ENCODE measurements at places on chromosomes 6 and 20. TPM values are rescaled to one million over a fixed set of nuclear protein-coding genes. Genes with fewer than 3 reads are reported as not detected.

The BNIP5 gene
- not detected for total RNA-seq

- DNase-seq, result no peak
Observed at GRCh38 chr20:14801591-14802325, 464.3 kb upstream of the FLRT3 start.

The ADGB gene
- total RNA-seq, result not detected

- no peak for DNase-seq
Observed at GRCh38 chr6:98516866-98517265, 317.5 kb upstream of the POU3F2 start.

- DNase-seq, result no peak
Observed at GRCh38 chr6:157270308-157270707, 53.0 kb downstream of the TMEM242 start.

DNA sequence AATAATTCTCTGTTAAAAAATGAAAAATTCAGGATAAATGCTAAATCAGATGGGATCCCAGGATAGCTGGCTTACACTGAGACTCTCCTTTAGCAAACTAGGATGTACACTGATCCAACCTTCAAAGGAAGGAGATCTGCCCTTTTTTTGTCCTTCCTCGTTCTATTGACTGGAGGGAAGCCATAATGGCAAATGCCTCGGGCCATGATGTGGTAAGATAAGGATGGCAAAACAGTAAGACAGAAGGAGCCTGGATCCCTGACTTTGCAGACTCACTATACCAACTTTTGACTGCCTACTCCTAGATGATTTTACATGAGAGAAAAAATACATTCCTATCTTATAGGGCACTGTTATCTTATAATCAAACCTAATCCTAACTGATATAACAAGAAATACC lies 156.9 kb upstream of the BEND3 start:
- no peak for DNase-seq

GRCh38 chr6:125356884-125357283 lies 55.1 kb upstream of the HDDC2 start:
- DNase-seq, result no peak

The BPIFB2 gene
- total RNA-seq, result not detected

- peak; percentile 61 for DNase-seq
Observed at GRCh38 chr6:48978016-48978415, 485.0 kb downstream of the MMUT start.

The DPPA5 gene
- total RNA-seq, result not detected

- DNase-seq, result no peak
Observed at GRCh38 chr6:106802139-106802538, 172.4 kb downstream of the CD24 start.

DNA sequence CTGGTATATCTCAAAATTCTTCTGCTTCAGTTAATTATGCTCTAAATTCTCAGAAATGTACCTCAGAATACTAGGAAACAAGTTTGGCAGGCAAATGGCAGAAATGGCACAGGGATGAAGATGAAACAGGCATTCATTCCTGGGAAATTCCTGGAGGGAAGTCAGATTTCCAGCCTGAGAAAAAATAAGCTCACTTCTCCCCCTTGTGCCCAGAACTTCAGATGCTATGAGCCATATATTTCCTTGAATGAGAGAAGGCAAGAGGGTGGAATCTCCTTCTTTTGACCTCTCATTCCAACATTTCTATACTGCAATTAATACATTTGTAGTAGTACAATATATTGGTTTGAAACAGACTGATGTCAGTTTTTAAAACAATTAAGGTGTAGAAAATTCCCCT lies 22.8 kb downstream of the RGS17 start:
- no peak for DNase-seq

GRCh38 chr6:11585426-11586016 lies 48.0 kb downstream of the TMEM170B start:
- peak; percentile 64 for DNase-seq

The NKX2-4 gene
- total RNA-seq, result not detected

DNA sequence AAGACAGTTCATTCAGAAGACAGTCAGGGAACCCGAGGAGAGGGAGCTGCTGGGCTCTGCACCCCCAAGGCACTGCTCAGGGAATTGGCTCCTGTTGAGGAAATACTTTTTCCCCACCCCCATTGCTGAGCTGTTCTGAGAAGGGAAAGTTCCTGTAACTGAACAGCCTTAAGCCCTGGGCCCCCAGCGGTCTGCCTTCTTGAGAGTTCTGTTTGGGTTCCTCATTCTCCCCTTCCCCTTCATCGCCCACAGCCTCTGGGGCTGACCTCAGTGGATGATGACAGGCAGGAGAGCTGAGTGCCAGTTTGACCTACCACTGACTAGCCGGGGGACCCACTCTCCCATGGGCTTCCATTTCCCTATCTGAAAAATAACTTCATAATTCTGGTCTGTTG lies 10.7 kb downstream of the HCK start:
- no peak for DNase-seq

GRCh38 chr6:30077218-30077617 lies 1.6 kb upstream of the RNF39 start:
- DNase-seq, result no peak

Data from HFFc6 (cell line).